Substantia nigra (tissue), 51 donors: ENCODE measurements at places on chromosomes 11 and 22.
A peak's percentile ranks its signal among the peaks of the same experiment; 100 is the strongest.

DNA sequence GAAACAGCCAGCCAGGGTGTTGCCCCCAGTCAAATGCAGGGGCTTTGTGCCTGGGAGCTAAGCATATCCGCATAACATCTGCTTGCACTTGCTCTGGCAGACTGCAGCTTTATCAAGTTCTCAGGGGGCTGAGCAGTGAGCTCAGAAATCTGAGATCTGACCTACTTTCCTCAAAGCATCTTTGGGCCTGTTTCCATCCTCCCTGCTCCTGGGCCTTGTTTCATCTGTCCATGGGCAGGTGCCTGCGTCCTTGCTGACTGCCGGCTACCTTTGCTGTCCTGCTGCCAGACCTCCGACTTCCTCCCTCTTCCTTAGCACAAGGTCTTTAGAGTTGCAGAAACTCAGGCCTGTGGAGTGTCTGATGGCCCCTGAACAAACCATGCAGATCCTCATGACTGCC lies 131.2 kb upstream of the B3GAT1 start:
- DNase-seq: no peak

DNA sequence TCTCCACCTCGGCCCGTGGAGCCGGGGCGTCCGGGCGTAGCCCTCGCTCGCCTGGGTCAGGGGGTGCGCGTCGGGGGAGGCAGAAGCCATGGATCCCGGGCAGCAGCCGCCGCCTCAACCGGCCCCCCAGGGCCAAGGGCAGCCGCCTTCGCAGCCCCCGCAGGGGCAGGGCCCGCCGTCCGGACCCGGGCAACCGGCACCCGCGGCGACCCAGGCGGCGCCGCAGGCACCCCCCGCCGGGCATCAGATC lies 439 bp downstream of the YAP1 start:
- DNase-seq: no peak

DNA sequence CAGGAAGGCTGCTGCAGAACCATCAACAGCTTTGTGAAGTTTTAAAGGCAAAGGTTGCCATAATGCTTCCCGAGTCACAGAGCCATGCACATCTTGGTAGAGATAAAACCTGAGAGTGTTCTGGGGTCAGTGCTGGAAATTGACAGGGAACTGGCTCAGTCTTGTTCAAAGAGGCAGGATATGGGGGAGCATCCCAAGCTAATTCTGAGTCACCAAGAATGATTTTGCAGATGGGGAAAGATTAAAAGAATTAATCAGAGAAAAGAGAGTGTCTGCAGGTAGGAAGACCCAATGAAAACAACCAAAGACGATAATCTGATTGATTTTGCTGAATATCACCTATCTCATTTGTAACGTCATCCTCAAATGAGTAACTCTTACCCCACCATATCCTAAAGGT lies 99.9 kb upstream of the CD44 start:
- no peak for DNase-seq

DNA sequence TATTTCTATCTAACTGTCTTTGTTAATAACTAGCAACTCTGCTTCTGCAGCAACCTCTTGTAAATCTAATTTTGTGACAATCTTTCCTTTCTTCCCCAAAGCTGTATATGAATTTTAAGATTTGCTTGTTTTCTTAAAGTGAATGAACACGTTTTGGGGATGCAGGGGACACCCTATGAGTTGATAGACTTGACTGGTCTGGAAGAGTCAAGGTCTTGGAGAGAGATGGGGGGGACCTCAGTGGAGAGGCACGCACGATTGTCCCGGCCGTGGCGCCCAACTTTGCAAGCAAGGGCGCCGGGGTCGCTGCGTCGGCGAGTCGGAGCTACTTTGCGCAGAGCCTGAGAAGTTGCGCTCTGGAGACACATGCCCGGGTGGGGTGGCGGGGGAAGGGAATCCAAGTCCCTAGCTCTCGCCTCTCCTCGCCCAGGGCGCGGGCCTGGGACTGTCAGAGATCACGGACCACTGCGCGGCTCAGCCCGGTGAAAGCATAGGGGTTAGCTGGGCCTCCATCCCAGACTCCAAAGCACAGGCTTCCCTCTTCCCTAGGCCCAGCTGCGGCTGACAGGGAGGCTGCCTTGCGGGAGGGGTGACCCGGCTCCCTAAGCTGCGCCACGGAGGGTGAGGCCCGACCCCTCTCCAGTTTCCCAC lies 854 bp downstream of the ABCC8 start:
- no peak for DNase-seq

DNA sequence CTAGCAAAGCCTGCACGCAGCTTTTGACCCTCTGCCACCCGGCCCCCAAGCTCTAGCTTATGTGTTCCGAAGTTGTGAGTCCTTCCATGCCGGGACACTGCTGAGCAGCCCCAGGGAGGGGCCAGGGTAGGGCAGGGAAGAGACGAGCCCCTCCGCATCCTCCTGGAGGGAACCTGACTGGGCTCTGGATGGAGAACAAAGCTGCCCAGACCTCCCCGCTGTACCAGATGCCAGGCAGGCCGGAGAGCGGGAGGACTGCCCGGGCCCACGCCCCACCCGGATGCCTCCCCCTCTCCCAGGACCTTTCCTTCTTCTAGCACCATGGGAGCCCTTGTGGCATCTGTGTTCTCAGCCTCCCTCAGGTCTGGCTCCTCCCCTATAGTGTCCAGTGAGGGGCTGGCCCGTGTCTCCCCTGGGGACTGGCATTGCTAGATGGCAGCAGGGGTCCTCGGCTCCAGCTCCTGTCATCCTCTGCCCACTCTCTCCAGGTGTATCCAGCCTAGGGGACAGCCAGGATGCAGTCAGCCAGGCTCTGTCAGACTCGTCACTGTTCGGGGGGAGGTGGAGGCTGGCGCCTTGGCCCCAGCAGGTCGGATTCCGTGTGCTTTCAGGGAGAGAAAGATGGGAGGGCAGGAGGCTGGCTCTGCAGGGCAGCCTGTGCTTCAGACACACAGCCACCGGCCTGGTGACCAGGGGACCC lies 46.1 kb downstream of the ALX4 start:
- DNase-seq: no peak

- no peak for DNase-seq
These were observed 77.4 kb downstream of the SWAP70 start for GRCh38 chr11:9741260-9741659.

DNA sequence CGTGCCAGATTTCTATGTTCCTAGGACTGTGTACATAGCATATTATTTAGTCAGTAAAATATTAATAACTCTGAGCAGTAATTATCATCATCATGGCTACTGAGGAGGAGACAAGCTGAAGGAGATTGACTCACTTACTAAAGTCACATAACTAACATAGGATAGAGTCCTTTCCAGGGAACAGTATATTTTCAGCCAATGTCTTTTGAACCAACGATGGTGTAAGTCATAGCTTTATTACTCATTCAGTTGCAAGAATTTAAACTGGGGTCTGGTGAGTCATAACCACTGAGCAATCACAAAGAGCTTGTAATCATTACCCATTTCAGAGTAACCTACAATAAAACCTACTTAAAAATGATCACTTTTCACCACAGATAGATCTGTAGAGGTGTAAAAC lies 1564.8 kb upstream of the TENM4 start:
- no peak for DNase-seq

DNA sequence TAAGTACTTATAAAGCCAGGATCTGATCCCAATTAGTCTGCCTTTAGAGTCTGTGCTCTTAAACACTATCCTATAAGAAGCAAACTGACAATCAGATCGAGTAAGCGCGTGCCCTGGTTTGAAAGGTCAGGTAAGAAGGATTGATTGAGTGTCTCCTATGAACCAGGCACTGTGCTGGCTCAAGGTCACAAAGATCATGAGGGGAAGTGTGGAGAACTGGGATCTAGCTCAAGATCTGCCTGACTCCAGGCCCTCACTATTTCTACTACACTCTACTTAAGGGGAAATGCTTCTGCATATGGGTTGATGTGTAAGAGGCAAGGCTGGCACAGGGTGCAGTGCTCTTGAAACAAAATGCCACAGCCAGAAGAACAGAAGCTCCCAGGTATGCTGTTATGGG lies 77.0 kb downstream of the ME3 start:
- DNase-seq: no peak

- no peak for DNase-seq
These were observed 32.1 kb upstream of the SUSD2 start for GRCh38 chr22:24149198-24149590.

- no peak for DNase-seq
These were observed 221.9 kb downstream of the SBF2 start for GRCh38 chr11:10072142-10072541.

DNA sequence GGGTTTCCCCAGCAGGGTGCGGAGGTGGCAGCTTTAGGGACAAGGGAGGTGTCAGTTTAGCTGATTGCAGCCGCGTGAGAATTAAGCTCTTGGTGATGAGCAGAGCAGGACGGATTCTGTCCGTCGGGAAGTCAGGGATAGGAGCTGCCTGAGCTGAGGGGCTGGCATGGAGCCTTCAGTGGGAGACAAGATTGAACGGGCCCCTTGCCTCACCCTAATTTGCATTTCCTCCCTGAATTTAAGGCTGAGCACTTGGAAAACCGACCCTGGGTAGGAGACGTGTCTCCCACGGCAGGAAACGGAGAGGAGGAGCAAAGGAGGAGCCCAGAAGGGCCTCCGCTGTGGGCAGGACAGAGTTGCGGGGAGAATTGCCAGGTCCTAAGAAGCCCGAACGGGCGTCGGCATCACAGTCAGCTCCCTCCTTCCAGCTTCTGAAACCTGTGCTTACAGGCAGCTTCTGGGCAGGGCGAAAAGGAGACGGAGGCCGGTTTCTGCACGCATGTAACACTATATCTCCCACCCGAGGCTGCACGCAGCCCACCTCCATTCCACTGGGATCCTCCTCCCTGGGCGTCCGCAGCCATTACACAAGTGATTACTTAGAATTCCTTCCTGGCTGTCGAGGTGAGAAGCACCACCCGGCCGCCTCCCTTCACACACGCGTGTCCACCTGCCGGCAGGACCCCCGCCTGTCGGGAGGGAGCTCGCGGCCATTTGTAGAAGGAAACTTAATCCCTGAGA lies 345.8 kb downstream of the BRD1 start:
- no peak for DNase-seq

GRCh38 chr11:68470304-68470811 lies 9.8 kb downstream of the PPP6R3 start:
- DNase-seq: no peak

GRCh38 chr22:33110562-33111163 lies 52.5 kb upstream of the SYN3 start:
- DNase-seq: no peak

DNA sequence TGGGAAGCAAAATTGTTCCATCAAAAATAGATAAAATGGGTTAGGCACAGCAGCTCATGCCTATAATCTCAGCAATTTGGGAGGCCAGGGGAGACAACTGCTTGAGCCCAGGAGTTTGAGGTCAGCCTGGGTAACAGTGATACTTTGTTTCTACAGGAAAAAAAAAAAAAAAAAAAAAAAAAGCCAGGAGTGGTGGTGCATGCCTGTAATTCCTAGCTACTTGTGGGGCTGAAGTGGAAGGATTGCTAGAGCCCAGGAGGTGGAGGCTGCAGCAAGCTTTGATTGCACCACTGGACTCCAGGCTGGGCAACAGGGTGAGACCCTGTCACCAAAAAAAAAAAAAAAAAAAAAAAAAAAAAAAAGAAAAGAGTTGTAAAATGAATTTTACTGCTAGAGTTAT lies 49.6 kb downstream of the KIF18A start:
- no peak for DNase-seq

DNA sequence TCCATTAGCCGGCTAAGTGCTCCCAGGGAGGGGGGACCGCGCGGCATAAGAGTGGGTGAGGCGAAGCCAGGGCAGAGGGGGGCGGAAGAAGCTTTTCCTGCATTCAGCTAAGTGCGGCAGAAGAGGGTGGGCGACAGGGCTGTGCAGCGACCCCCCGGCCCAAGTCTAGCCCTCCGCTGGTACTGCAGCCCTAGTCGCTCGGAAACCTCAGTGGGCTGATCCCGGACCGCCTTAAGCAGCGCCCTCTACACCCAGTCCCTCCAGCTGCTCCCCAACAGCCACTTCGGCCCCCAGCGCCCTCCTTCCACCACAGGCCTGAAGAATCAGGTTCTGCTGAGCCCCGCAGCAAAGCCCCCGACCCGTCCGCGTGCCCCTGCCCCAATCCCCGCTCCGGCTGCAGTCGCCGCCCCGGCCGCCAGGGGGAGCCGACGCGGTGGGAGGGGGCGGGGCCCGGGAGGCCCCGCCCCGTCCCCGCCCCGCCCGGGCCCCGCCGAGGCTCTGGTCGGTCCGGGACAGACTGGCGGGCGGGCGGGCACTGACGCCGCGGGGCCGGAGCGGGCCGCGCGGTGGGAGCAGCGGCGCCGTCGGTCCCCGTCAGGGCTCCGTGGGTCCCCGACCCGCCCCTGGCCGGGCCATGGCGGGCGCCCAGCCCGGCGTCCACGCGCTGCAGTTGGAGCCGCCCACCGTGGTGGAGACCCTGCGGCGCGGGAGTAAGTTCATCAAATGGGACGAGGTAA lies at the start of gene PLCB3:
Gene PLCB3 (plus strand): TSS at position 515 of the 737 bp plus-strand sequence. CDS start 120 bp downstream, at position 635.
- DNase-seq: peak; percentile 53

GRCh38 chr11:119907122-119907851 lies 178.3 kb upstream of the NECTIN1 start:
- no peak for DNase-seq

DNA sequence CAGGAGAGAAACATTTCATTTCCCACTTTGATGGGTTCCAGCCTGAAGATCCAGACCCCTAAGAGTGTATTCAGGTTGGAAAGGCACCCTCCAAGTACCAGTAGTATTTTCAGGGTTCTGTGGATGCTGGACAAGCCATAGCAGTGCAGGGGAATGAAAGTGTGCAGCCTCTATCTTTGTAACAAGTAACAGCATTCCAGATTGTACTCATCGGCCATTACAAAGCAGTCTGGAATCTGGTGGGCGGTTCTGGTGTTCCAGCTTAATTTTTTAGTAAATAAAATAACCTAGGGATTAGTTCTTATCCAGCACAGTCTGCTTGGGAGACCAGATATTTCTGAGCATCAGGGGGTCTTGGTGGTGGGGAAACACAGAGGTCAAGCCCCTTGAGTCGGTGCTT lies 22.6 kb downstream of the APLNR start:
- DNase-seq: no peak

GRCh38 chr11:33575311-33575710 lies 125.3 kb downstream of the C11orf91 start:
- DNase-seq: no peak
